ENCODE measurements at places on chromosomes 4 and X. TPM values are rescaled to one million over a fixed set of nuclear protein-coding genes. Genes with fewer than 3 reads are reported as not detected.

DNA sequence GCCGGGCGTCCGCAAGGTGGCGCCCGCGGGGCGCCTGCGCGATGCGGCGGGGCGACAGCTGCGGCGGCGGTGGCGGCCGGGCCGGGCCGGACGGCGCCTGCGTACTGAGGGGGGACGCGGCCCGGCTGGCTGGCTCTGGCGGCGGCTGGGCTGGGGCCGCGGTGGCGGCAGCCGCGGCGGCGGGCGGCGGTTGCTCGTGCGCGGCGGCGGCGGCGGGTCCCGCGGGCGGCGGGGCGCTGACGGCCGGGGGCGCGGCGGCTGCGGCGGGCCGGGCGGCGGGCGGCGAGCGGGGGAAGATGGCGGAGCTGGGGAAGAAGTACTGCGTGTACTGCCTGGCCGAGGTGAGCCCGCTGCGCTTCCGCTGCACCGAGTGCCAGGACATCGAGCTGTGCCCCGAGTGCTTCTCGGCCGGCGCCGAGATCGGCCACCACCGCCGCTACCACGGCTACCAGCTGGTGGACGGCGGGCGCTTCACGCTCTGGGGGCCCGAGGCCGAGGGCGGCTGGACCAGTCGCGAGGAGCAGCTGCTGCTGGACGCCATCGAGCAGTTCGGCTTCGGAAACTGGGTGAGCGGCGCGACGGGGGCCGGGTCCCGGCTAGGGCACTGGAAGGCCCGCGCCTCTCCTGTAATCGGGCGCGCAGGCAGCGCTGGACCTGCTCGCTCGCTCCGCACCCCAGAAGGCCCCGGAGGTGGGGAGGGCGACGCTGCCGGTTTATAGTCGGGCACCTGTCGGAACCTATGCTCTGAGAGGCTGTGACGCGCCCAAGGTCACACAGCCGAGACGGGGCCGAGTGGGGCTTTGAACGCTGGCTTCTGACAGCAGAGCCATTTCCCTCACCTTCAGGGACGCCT is at the start of gene TADA2B:
Gene TADA2B (plus strand): TSS at position 89 of the 853 bp plus-strand sequence. CDS start 208 bp downstream, at position 297.
- peak; percentile 79 for DNase-seq

- DNase-seq = no peak
These were observed 59.8 kb downstream of the ANK2 start for GRCh38 chr4:113109106-113109718.

- DNase-seq = no peak
These were observed 5.2 kb upstream of the TLR6 start for GRCh38 chr4:38861791-38862190.

TMPRSS11B gene
- polyA plus RNA-seq = not detected

KCTD8 gene
- polyA plus RNA-seq = not detected

HTRA3 gene
- not detected for polyA plus RNA-seq

STAP1 gene
- 1.3 TPM for polyA plus RNA-seq

CCNQ gene
- 77.6 TPM for polyA plus RNA-seq

GALNT7 gene
- 13.0 TPM for polyA plus RNA-seq

GPC3 gene
- not detected for polyA plus RNA-seq
